Dorsolateral prefrontal cortex (tissue), 122 donors: ENCODE measurements at places on chromosomes 2 and 18. TPM values are rescaled to one million over a fixed set of nuclear protein-coding genes. Genes with fewer than 3 reads are reported as not detected.

DNA sequence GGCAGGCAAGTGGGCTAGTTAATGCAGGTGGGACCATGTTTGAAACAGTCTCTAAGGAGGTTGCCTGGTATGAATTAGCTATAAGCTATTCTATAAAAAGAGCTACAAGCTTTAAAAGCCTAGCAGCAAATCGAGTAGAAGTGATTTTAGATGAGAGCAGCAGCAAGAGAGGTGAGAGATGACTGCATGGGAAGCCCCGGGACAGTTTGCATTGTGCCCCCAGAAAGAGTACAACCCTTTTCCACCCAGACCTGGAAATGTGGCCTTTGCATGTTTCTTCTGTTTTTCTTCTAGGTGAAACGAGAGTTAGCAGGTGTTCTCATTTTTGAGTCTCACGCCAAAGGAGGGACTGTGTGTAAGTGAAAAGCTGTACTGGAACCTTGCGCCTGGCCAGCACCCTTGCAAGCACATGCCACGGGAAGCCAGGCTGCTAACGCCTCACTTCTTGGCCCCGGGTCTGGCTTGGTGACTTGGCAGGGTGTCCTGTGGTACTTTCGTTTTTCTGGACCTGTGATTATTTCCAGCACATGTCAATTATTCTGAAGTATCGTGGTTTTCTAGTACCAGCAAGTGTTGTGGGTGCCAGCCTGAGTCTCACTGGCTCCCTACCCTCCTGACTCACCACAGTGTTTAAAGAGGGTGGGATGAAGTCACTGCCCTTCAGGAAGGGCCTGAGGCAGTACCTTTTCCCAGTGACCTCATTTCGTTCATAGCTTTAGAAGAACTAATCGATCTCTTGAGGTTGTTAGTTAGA is 90.3 kb upstream of the MAP3K20 start:
- no peak for DNase-seq

- DNase-seq = no peak
Observed at GRCh38 chr2:117956036-117956796, 57.7 kb downstream of the CCDC93 start.

GALNT3 gene
- total RNA-seq = 5.8 TPM

CD207 gene
- total RNA-seq = 0.30 TPM

- DNase-seq = no peak
Observed at GRCh38 chr18:12393998-12394397, 13.7 kb upstream of the PRELID3A start.

DNA sequence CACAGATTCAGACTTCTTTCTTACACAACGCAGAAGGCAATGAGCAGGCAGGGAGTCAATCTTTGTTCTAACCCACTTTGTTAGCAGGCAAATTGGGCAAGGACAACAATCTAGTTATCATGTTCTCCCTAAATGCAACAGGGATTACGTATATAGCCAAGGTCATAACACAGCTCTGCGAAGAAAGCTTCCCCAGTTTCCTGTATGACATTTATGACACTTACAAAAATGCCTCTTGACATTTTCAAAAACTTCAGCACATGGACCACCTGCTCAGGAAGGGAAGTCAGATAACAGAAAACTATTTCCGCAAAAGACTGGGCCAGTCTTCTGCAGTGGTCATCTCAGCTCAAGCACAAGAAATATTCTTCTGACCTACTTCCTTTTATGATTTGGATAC is 106.1 kb downstream of the IRS1 start:
- no peak for DNase-seq

DNA sequence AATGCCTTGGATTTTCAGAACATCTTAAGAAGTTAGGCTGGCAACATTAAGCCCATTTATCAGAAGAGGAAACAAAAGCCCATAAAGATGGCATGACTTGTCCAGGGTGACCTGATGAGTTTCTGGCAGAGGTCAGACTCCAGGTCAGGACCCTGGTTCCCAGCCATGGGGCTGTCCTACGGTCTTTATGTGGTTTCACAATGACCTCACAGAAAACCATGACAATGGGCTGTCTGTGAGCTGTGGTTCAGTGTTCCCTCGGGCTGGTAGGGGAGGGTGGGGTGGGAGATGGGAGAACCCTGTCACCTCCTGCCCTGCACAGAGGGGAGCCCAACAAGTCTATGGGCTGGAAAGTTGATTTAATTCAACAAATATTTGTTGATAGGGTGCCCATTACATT is 101.8 kb downstream of the LOXHD1 start:
- DNase-seq = no peak

DNA sequence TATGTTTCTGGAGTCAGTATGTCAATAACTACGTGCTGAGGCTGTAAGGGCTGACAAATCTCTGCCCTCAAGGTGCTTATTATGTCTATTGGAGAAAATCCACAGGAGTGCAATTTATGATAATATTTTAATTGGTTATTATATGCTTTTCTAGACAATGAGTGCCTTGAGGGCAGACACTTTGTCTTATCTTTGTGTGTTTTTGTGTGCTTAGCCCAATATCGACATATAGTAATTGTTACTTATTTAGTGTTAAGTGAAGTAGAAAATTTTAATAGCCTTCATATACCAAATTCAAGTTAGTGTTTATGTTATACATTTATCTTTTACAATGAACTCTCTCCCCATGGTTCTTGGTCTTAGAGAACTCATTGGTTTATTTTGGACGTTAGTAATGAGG is 118.9 kb downstream of the WDR7 start:
- no peak for DNase-seq

DNA sequence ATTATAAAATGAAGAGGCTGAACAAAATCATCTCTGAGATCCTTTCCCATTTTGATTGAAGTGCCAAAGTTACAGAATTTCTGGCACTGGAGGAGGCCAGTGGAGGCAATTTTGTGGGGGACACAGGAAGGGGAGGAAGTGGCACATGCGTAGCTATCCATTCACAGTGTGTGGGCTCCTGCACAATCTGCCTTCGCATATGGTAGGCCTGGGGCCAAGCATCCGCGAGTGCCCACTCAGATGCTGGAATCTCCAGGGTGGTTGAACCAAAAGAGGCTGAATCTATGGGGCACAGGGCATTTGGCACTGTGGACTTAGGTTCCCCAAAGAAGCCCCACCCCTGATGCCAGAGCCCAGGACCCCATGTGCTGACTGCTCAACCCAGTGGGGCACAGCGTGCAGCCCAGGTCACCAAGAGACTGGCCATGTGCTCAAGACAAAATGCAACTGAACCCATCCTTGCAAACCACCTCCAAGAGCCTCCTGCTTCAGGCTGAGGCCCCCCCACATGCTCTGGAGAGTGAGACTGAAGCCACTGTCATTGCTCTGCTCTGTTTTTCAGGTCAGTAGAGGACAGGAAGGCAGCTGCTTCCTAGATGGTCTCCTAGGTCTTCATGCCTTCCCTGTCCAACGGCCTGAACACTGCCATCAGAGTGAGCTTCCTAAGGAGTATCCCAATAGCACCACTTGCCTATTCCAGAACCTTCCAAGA is 28.5 kb downstream of the ST8SIA5 start:
- DNase-seq = peak; percentile 87

DNA sequence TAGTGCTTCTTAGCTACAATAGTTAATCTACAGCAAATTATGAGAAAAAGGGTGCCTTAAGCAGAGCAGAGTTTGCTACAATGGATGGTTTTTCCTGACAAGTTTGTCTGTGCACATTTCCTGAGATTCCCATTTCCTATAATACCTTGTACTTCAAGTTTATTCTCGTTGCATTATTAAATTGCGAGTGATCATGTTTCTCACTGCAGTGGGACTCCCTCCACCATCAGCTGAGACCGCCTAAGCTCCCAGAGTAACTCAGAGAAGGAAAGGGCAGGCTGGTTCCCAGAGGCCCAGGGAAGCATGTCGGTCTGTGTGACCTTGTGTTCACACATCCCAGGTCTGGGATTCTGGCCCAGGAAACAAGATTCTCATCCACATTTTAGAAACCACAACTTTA is 162.1 kb downstream of the ARL4C start:
- no peak for DNase-seq

LCT gene
- total RNA-seq = not detected

DNA sequence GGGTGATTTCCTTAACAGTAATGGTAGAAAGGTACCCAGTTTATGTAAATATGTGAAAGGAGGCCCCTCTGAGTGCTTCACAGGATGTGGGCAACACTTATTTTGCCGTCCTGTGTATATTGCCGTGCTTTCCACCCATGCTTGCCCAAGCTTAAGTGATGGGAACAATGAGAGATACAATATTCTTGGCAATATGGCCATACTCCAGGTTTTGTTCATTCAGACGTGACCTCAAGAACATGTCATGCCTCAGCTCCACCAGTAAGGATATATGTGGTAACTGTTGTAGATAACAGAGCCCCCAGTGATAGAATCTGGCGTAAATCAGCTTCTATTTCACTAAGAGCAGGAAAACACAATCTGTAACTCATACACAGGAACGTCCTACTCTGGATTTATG is 318.7 kb downstream of the PTPRM start:
- no peak for DNase-seq

SERPINB11 gene
- total RNA-seq = not detected

DNA sequence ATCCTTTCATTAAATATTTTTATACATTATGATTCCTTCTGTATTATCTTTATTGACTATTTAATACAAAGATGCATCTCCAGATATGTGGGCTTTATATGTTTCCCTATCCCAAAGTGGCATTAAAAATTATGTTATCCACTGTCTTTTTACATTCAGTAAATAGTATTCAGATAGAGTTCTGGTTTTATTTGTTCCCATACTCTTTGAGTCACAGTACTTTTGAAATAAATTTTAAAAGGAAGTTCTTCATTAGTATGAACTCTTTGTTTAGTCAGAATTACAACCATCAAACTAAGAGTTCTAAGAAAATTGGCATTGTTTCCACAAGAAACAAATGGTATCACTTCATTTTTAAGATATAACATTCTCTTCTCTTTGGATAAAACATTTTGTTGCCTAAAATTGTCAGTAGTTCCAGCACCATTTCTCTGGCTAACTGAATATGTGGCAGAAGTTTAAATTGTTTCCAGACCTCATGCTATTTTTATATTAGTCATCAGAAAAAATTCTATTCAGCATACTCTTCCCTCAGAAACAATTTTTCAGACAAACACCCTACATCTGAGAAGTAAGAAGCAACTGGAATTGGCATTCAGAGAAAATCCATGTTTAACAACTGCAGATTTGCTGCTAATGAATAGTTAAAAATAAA is 88.5 kb upstream of the COL5A2 start:
- DNase-seq = no peak

DNA sequence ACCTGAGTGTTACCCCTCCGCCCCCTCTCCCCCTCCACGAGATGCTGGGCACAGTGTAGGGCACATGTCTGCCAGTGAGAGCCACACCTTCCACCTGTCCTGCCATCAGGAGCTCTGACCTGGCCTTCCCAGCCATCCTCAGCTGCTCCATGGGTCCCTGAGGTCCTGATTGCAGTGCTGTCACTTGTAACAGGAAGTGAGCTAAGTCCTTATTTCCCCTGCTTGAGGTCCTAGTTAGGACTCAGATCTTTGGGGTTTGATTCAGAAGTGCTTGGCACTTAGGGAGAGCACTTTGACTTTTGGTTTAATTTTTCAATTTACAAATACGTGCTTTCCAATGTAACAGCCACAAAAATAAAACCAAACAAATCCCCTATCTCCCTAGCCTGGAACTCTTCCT is 125.5 kb downstream of the WDSUB1 start:
- no peak for DNase-seq

ANKRD53 gene
- 0.65 TPM for total RNA-seq

DNA sequence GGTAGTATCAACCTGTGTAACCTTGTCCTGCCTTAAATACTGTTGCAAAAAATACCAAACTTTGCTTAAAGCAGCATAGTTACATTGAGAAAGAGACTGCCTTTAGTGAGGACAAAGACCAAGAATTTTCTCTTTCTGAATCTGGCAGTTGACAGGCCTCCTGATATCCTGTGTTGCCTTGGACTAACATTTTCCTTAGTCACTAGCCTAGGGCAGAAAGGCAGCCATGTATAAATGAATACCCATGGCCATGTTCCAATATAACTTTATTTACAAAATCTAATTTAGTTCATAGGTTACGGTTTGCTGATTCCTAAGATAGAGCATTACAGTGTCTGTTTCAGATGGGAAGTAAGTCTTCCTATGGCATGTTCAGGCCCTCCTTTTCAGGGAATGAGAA is 895.4 kb downstream of the CNTNAP5 start:
- DNase-seq = no peak

DNA sequence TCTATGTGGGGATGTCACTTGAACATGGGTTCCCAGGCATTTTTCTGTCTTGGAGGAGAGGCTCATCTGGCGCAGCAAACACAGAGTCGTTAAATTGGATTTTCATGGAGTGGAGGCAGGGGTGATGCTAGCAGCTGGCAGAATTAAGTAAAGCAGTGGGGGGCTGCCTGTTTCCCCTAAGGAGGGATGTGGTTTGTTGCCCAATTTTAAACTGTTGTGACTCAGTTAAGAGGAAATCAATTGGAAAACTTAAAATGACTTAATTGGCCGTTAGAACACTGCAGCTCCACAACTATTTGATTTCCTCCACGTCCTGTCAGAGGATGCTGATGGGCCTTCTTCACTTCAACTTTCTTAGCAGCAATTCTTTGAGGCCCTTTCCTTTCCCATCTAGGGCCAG is 354.1 kb upstream of the ATP5MC3 start:
- no peak for DNase-seq

- DNase-seq = no peak
Observed at GRCh38 chr2:28915939-28916338, 21.5 kb downstream of the WDR43 start.

DNA sequence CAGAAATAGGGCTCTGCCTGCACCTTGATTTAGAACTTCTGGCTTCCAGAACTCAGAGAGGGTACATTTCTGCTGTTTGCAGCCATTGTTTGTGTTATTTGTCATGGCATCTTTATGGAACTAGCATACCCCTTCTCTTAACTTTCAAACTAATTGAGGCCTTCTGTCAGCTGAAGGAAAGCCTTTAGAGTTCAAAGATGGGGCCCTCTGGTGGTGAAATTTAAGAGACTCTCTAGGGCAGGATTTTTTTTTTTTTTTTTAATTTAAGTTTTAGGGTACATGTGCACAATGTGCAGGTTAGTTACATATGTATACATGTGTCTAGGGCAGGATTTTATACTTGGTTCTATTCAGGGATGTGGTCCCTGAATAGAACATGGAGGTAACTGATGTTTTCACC is 260.6 kb upstream of the LINC00305 start:
- DNase-seq = no peak

DNA sequence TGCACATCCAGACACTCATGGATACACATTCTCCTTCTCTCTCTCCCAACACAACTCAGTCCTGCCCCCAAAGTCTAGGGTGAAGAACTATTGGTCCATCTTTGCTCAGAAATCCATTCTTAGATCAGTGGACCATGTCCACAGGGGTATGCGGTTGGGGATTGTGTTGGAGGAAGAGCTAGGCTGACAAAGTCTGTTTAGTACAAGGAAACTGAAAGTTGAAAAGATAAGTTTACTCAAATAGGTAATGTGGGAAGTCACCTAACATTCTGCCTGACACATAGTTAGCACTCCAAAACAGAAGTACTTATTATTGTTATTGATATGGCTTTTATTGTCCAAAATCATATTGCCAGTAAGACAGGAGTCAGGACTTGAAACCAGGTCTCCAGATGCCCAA is 55.9 kb downstream of the ALK start:
- no peak for DNase-seq

SERPINB3 gene
- total RNA-seq = not detected

SLC8A1 gene
- 177 TPM for total RNA-seq

- no peak for DNase-seq
Observed at GRCh38 chr2:177445200-177445599, 52.6 kb downstream of the AGPS start.

- DNase-seq = no peak
Observed at GRCh38 chr2:96501886-96502810, 3.0 kb downstream of the NEURL3 start.
